ENCODE measurements at places on chromosomes 4 and X. TPM values are rescaled to one million over a fixed set of nuclear protein-coding genes. Genes with fewer than 3 reads are reported as not detected.

Gene GPR50
- not detected for total RNA-seq

Gene VEGFC
- total RNA-seq, result 2.0 TPM

DNA sequence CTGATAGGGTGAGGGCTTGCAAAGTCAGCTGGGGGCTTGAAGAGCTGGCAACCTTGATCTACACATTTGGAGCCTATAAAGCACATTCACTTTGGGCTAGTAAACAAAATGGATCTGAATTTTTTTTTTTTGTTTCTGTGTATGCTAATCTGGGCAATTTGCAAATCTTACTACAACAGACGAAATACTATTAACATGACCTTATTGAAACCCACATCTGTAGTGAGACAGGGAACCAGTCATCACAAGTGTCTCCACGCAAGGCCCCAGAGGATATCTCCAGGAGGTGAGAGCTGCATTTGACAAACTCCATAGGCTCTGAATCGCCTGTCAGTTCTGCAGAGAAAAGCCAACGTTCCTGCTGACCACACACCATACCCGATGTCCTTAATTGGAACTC lies 33.0 kb upstream of the TFDP3 start:
- no peaks in the 10 kb centered on the region for H3K4me1 ChIP-seq
- no peaks in the 10 kb centered on the region for H3K27me3 ChIP-seq
- no peak overlapping the region for H3K4me3 ChIP-seq
- H3K27ac ChIP-seq, result no peak overlapping the region
- no peaks in the 10 kb centered on the region for H3K36me3 ChIP-seq
- no peak for DNase-seq

DNA sequence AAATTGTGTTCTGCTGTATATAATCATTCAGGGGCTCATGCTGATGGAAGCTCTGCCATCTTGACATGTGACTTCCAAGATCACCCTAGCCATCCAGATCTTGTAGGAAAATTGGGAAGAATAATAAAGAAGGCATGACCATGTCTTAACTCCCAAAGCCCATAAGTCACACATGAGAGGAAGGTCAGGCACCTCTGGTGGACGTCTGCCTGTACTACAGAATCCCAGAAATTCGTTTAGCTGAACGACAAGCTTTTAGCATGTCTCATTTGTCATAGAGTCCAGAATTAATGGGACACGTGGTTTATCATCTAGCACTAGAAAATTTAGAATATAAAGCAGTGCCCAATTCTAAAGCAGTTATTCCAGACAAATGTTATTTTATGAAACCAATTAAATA lies 212.7 kb downstream of the CENPC start:
- no peak overlapping the region for H3K27ac ChIP-seq
- no peak overlapping the region for H3K4me3 ChIP-seq
- no peak for DNase-seq
- no peaks in the 10 kb centered on the region for H3K27me3 ChIP-seq
- H3K4me1 ChIP-seq, result no peaks in the 10 kb centered on the region

GRCh38 chr4:6123116-6123515 lies 77.2 kb downstream of the JAKMIP1 start:
- H3K27ac ChIP-seq, result no peak overlapping the region
- H3K27me3 ChIP-seq, result no peaks in the 10 kb centered on the region
- H3K4me3 ChIP-seq, result no peak overlapping the region
- no peaks in the 10 kb centered on the region for H3K36me3 ChIP-seq

GRCh38 chrX:69096963-69097362 lies 68.3 kb downstream of the PJA1 start:
- no peak overlapping the region for H3K27ac ChIP-seq
- no peak for DNase-seq
- no peaks in the 10 kb centered on the region for H3K27me3 ChIP-seq
- no peak overlapping the region for H3K4me3 ChIP-seq

DNA sequence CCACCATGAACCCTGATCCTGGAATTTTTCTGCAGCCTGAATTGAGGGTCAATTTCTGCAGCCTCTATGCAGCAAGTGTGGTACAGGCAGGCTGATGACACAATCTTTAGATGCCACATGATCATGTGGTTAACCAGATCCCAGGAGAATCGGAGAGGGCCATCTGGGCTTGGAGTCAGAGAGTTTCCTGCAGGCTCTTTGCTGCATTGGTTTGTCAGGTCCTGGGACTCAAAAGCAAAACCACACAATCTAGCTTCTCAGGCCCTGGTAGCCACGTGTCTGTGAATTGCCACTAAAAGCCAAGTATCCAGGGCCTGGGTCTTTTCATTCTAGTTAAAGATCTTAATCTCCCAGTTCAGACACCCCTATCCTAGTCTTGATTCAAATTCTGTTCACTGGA lies 464.5 kb downstream of the BCOR start:
- no peak overlapping the region for H3K4me3 ChIP-seq
- no peaks in the 10 kb centered on the region for H3K4me1 ChIP-seq
- H3K27me3 ChIP-seq, result no peaks in the 10 kb centered on the region
- H3K27ac ChIP-seq, result no peak overlapping the region

DNA sequence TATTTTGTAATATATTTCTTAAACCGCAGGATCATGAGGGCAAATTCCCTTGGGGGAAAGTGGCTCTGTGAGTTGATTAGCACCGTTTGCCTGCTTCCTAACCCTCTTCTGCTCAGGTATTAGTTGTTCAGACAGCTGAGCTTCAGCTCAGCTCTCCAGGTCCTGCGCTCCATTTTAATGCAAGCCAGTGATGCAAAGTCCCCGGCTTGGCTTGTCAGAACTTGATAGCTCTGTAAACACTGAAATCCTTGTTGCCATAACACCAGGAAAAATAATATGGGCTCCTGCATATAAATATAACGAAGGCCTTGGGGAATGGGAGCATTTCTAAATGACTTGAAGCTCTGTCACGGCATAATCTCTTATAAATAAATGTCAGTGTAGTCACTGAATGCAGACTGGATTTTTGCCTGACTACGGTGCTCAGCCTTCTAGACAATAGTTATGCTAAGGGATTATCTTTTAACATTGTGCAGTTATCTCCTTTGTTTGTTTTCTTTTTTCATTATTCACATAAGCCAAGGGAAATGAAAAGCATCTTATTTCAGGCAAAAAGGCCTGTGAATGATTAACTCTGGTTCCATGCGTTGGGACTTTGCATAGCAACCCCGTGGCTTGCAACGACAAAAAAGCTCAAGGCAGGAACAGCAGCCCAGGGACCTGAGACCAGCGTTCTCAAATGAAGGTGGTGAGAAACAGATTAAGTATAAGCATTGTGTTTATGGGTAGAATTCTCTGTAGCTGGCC lies 253.2 kb downstream of the SPRY1 start:
- H3K27me3 ChIP-seq, result no peaks in the 10 kb centered on the region
- peak overlapping the region; percentile 58 for H3K27ac ChIP-seq
- H3K4me1 ChIP-seq, result peaks cover 12% of the 10 kb centered on the region
- no peak overlapping the region for H3K4me3 ChIP-seq

DNA sequence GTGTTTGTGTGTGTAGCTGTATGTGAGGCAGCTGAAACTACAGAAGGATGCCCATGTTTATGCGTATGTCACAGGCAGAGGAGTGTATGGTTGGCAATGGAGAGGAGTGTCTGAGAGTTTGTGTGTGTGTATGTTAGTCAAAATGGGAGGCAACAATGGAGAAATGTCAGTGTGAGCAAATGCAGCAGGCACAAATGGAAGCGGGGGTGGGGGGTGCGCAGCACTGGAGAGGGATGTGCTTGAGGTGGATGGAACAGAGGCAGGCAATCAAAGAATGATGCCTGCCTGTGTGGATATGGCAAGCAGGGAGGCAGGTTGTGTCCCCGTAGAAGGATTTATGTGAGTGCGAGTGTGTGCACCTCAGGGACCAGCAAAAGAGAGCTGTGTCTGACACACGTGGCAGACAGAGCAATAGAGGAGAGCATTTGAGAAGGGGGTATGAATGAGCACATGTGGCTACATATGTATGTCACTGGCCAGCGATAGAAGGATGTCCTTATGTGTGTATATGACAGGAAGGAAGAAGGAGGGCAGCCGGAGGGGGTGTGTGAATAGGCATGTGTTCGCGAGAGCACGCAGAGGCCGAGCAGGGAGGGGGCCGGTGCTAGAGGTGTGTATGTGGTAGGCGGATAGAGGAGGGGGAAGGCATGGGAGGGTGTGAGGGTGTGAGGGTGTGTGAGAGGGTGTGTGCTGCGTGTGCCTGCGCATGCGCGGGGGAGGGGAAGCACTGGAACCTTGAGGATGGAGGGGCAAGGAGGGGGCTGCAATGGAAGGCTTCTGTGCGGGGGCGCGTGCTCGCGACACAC lies 1.1 kb downstream of the PJA1 start:
- no peak overlapping the region for H3K27ac ChIP-seq
- H3K27me3 ChIP-seq, result no peaks in the 10 kb centered on the region
- H3K4me1 ChIP-seq, result no peaks in the 10 kb centered on the region
- H3K4me3 ChIP-seq, result peak overlapping the region; percentile 67
- no peaks in the 10 kb centered on the region for H3K36me3 ChIP-seq
- no peak for DNase-seq

DNA sequence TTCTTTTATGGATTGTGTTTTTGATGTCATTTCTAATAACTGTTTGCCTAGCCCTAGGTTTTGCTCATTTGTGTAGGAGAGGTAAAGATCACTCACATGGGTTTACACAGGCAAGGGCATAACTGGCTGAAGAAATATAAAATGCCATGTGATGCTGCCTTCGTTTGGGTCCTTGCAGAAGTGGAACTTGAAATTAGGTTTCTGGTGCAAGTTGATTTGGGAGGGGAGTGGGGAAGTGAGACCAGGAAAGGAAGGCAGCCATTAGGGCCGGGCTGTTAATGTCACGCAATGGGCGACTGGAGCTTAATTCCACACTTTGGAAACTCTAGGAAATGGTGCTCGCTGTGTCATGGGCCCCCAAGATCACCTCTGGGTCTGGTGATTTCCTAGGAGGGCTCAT lies 14.5 kb downstream of the CLCN4 start:
- H3K4me1 ChIP-seq, result peaks cover 11% of the 10 kb centered on the region
- no peak overlapping the region for H3K4me3 ChIP-seq
- H3K27ac ChIP-seq, result no peak overlapping the region
- no peaks in the 10 kb centered on the region for H3K27me3 ChIP-seq

GRCh38 chrX:132708529-132708928 lies 219.7 kb upstream of the MBNL3 start:
- no peaks in the 10 kb centered on the region for H3K4me1 ChIP-seq
- H3K27me3 ChIP-seq, result no peaks in the 10 kb centered on the region
- H3K36me3 ChIP-seq, result no peaks in the 10 kb centered on the region
- no peak for DNase-seq
- no peak overlapping the region for H3K27ac ChIP-seq

- DNase-seq, result no peak
- no peak overlapping the region for H3K4me3 ChIP-seq
Measured at GRCh38 chrX:15170927-15171326, 99.0 kb downstream of the ASB9 start.

DNA sequence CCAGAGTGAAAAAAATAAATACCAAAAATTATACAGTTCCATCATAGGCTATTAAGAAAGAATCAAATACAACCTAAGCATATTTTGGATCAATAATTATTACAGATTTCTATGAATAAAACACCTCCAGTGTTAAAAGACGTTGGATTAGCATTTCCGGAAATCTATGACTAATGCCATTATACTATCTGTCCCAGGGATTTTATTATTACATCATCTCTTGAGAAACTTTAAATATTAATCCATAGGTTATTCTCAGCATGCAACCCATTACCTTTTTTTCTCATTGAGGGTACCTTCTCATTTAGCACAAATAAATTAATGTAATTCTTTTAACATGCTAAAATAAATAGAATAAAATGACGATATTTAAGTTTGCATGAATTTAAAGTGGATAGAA lies 44.6 kb downstream of the CXorf58 start:
- no peak overlapping the region for H3K4me3 ChIP-seq
- H3K4me1 ChIP-seq, result no peaks in the 10 kb centered on the region
- no peak for DNase-seq
- no peaks in the 10 kb centered on the region for H3K36me3 ChIP-seq

Data from esophagus squamous epithelium (tissue), 5 donors.